ENCODE measurements at places on chromosomes 1 and 21. TPM values are rescaled to one million over a fixed set of nuclear protein-coding genes. Genes with fewer than 3 reads are reported as not detected.
A peak's percentile ranks its signal among the peaks of the same experiment; 100 is the strongest.

GRCh38 chr1:208747979-208748378 is 503.8 kb upstream of the PLXNA2 start:
- DNase-seq = no peak

DNA sequence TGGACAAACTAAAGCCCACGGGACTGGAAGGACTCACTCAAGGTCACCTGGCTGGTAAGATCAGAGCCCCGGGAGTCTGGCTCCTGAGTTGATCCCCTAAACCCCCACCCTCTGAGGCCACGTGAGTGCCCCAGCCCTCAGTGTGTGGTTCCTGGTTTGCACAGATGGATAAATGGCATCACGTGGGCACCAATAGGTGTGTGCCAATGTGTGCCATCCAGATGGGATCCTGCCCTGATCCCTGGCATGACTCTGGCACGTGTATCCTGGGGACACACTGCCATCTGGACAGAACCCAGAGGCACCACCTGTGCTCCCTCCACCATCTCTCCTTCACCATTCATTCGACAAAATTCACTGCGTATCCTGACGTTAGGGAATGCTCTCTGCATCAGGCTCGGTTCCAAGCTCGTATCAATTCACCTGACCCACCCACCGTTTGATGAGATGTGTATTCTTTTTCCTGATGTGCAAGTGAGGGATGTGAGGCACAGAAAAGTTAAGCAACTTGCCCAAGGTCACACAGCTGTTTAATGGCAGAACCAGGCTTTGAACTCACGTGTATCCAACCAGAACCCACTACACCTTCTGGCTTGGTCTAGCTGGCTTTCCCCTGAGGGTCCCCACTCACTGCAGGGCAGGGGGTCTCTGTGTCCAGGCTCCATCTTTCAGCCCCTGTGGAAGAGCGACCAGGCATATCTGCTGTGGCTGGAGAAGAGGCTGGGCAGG is 49.8 kb upstream of the PAX7 start:
- no peak for DNase-seq

DNA sequence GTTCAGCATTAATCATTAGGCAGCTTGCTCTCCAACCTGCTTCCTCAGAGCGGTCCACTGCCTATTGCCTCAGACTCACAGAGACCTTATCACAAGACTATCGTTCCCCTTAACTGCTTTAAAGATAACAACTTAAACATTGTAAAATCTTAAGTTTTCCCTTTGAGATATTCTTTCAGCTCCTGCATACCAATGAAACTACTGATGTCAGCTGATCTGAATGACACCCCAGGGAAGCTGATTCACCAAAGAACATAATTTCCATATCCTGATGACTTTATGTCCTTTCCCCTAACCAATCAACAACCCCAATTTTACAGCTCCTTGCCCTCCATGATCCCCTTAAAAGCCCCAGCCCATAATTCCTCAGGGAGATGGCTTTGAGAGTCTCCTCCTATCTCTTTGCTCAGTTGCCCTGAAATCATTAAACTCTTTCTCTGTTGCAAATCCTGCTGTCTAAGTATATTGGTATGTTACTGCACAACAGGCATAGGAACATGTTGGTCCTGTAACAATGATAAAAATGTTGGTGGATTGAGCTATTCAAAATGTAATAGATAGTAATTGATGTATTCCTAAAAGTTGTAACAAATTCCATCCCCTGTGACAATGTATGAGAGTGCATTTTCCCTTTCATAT is 621.4 kb upstream of the RGS18 start:
- DNase-seq = no peak

DNA sequence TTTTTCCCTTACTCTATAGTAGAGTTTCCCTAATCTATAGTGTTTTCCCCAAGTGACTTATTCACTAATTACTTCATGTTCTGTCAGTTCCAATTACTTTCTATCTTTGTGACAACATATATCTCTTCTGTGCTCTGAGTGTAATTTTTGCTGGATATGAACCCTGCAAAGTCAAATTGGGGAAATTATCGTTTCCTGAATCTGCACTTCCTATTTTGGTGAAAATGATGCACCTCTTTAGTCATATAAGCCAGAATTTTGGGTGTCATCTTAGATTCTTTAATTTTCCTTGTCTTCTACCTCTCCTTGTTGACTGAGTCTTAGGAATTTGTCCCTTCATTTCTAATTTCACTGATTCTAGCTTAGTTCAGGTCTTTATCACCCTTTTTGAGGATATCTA is 33.4 kb upstream of the PRKACB start:
- DNase-seq = no peak

DNA sequence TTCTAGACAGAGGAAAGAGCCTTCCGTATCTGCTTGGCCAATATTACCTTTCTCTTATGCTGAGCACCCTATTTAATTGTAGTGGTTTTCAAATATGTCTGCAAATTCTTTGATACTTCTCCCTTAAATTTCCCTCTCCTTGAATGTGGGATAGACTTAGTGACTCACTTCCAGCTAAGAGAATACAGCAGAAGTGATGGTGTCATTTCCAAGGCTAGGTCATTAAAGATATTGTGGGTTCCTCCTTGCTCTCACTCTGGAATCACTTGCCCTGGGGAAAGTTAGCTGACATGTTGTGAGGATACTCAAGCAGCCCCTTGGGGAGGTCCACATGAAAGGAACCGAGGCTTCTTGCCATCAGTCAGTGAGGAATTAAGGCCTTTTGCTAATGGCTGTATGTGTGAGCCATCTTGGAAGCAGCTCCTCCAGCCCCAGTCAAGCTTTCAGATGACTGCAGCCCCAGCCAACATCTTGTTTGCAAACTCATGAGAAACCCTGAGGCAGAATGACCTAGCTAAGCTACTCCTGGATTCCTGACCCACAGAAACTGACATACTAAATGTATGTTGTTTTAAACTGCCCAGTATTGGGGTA is 8.1 kb upstream of the CITED4 start:
- no peak for DNase-seq

The STMN1 gene
- total RNA-seq = 1,028 TPM

GRCh38 chr1:213605732-213606131 is 382.0 kb upstream of the PROX1 start:
- no peak for DNase-seq

DNA sequence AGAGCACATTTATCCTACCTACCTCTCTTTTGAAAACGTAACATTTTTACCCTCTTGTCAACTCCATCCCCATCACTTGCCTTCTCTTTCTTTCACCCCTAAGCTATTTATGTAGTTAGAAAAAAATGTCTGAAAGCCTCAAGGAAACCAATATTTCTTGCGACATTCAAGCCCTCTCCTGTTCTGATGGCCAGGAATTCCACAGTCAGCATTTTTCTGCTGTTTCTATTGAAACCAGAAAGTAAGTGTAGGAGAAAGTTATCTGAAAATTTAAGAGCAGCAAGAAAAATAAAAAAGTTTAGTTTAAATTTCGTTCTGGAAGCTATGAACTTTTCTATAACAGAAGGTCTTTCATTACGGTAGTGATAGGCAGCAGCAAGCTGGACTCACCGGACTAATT is 247.6 kb upstream of the PBX1 start:
- no peak for DNase-seq

- DNase-seq = no peak
Observed at GRCh38 chr1:215243345-215244054, 161.0 kb downstream of the KCNK2 start.

The FH gene
- 97.5 TPM for total RNA-seq

GRCh38 chr1:51336004-51336403 is 5.6 kb upstream of the TTC39A start:
- no peak for DNase-seq

- peak; percentile 98 for DNase-seq
Observed at GRCh38 chr1:32351399-32352238, 10.7 kb downstream of the FAM229A start.

DNA sequence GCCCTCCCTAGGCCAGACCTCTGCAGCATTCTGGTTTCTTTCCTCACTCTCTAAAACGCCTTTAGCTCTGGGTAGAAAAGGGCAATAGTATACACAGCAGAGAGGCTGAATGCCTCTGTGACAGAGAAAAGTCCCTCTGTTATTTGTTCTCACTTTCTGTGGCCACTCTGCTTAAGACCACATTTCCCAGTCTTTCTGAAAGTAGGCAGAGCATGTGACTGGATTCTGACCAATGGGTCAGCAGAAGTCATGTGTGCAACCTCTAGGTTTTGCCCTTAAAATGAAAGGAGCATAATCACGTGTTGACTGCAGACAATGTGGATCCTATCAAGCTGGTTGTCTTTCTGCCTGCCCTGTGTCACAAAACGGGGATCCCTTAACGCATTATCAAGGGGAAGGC is 79.7 kb upstream of the MARK1 start:
- DNase-seq = no peak

DNA sequence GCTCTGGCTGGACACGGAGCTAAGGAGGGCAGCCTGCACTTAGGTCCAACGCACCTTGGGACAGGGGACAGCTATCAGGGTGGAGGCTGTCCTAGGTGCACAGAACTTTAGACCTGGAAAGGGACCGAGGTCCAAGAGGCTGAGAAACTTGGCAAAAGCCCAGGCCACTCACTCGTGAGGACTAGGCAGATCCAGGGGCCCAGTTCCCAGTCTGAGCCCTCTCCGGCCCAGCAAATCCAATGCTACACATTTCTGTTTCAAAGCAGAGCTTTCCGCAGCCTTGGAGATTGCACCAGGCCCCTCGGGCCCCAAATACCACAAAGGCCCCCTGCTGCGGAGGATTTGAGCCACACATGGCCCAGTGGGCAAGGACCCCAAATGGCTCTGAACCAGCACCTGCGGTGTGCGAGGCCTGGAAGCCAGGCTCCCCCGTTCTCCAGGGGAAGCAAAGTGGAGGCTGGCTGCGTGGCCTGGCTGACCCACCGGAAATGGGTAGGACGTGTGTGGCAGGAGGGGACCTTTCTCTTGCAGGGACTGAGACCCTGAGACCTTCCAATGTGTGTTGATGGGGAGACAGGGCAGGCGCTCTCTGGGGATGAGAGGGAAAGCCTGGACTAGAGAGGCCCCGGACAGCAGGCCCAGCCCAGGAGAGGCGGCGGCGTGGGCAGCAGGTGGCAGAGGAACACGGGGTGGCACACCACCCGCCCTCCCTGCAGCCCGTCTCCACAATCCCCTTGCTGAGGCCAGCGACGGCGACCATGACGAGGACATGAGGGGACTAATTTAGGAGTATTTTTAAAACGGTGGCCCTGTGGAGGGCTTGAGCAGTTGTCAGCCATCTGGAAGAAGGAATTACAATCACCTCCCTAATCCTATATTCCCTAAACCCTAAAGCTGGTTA is 118.7 kb downstream of the CASZ1 start:
- no peak for DNase-seq

The KCNA2 gene
- not detected for total RNA-seq

GRCh38 chr1:217393896-217394295 is 237.0 kb downstream of the GPATCH2 start:
- no peak for DNase-seq

DNA sequence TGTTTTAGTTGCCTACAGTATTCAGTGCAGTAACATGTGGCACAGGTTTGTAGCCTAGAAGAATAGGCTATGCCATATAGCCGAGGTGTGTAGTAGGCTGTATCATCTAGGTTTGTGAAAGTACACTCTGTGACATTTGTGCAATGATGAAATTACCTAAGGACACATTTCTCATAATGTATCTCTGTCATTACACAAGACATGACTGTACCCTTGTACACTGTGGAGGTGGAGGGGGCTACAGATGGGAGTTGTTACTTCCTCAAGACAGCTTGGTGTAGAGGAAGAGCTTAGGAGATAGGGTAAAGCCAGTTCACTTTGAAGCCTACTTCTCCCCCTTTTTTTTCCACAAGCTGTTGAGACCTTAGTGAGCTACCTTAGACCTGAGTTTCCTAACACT is 59.7 kb upstream of the RAVER2 start:
- DNase-seq = no peak

The SNAPIN gene
- total RNA-seq = 31.9 TPM

GRCh38 chr1:32400876-32401631 is 6.8 kb upstream of the BSDC1 start:
- DNase-seq = peak; percentile 94

DNA sequence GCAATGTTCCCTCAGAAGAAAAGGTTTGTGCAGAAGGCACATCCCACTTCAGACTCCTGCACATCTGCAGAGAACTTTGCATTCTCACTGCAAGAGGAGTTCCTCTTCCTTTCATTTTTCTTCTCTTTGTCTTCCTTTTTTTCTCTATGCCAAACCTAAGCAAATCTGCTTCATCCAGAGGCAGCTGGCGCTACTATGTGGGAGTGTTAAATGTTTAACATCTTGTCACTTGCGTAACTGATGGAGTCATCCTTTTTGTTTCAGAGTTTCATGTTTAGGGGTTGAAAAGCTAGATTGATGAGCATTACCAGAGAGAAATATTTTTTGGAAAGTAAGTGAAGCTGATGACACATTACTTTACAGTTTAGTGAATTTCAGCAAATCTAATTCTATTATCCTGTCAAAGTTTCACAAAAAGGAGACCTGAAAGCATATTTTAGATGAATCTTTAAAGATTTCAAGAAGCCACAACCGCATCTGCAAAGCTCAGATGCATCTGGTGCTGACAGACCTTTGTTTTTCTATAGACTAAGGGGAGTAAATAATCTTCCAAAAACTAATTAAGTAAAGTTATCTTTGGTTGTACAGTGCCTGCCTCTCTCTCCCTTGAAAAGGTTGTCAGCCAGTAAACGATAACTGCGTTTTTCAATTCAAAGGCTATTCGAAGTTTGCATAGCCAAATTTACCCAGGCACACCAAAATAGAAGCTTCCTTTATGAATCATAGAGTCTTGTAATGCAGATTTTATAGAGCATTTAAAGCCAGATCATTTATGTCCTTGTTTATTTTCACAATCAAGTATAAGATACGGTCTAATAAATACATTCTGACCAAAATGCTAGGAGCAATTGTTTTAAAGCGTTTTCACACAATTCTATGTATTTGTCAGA is 1.2 kb upstream of the LRRC53 start:
- no peak for DNase-seq

The CDA gene
- not detected for total RNA-seq

- DNase-seq = no peak
Observed at GRCh38 chr1:106753066-106753465, 303.4 kb upstream of the PRMT6 start.

- no peak for DNase-seq
Observed at GRCh38 chr1:234647245-234647644, 37.3 kb upstream of the IRF2BP2 start.

DNA sequence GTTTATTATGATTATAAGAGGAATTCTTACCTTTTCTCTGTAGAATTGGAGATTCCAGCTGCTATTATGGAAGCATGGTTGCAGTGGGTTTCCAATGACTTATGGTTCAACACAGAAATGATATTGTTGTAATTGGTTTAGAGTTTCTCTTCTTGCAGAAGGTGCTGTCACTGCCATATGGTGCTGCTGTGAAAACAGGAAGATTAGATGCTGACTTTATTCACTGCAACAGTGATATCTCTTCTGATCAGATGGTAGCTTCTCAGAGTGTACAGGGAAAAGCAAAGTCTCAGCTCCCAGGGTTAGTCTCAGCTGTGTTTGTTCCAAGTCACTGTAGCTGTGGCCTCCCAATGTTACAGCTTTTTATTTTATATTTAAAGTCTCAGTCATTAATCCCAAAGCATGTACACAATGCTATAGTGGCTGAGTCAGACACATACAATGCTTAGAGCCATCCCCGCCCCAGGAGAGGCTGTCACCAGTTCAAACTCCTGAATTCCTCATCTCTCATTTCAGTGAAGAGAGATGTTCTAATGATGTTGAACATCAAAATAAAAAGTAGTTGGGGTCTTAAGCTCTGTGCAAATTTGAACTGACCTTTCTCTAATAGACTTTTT is 42.7 kb upstream of the RGS2 start:
- no peak for DNase-seq

- no peak for DNase-seq
Observed at GRCh38 chr21:26958788-26959187, 8.1 kb downstream of the ADAMTS5 start.

Data from SJCRH30 (cell line).